ENCODE measurements at places on chromosomes 13 and 19.

DNA sequence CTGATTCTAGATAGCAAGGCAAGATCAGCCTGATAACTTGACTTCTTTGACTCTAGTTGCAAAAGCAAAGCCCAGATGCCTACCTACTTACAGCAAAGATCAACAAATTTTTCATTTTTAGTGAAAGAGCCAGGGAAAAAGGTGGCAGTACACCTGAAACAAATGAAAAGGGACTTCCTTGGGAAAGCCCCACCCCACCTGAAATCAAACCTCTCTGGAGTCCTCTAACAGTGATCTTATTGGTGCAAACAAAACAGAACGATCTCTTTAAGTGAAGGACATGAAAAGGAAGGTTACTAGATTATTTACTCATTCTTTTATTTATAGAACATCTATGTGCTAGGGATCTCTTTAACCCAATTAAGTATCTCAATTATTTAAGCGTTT lies 507 bp upstream of the LCP1 start:
- no peak for DNase-seq

GRCh38 chr13:100397627-100398026 lies 191.0 kb downstream of the GGACT start:
- DNase-seq, result no peak

- DNase-seq, result no peak
Measured at GRCh38 chr19:12295191-12295590, 508 bp upstream of the ZNF44 start.

GRCh38 chr19:38683393-38684077 lies 36.1 kb downstream of the ACTN4 start:
- no peak for DNase-seq

Data from liver (tissue), 10 donors.